Stimulated activated CD4-positive, alpha-beta T cell treated with anti-CD3 and anti-CD28 coated beads, Interleukin-4, amount 100 ng/mL, for 48 hours (primary cell): ENCODE measurements at places on chromosomes 4 and X.
A peak's percentile ranks its signal among the peaks of the same experiment; 100 is the strongest.

DNA sequence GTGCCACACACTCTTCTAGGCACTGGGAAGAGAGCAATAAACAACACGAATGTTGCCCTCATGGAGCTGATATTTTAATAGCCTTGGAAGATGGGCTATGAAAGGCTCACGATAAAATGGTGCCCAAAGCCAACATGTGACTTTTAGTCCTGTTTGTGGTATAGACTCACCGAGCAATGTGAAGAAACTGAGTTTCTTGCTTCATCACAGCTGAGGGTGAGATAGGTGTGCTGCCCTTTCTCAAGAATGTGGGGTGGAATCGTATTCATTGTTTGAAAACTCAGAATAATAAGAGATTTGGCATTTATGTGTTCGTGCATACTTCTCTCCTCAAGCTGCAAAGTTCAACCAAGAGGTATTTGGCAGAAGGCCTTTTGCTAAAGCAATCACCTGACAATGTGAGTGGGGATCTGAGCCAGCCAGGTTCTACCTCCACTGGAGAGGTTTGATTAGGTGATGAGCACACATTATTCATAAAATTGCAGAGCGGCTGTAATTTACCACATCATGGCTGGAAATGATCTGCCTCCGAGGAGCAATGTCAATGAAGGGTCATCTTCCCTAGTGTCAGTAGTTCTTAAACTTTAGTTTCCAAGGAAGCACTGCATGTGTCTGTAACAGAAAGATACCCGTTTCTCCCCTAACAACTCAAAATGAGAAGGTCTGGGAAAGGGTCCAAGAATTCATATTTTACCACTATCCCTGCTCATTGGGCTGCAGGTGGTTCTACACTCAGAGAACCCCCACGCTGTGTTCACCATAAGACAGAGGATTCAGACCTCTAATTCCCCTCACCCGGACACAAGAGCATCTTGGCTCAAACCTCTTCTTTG lies 41.9 kb upstream of the CBR4 start:
- DNase-seq, result no peak

GRCh38 chr4:673349-674091 lies 556 bp downstream of the ATP5ME start:
- DNase-seq, result no peak

DNA sequence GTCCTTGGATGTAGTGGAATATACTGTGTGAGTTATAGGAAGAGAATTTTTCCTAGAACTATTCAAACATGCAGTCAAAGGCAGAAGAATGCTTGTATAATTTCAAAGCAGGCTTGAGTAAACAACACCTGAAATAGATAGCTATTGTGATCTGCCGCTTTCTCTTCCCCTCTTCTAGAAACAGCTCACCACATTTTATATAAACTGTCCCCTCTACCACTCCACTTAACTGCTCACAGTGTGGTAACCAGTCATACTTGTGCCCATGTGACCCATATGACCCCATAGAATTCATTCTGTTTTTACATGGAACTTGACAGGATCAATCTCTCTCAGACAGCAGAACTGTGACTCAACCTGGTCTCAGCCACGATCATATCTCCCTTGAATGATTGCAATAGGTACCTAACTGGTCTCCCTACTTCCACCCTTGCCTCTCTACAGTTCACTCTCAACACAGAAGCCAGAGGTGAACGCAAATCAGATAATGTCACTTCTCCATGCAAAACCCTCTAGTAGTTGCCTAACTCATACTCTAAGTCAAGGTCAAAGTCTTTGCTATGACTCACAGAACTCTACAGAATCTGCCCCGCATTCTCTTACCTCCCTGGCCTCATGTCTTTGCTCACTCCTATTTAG lies 85.6 kb upstream of the EFHC2 start:
- no peak for DNase-seq

DNA sequence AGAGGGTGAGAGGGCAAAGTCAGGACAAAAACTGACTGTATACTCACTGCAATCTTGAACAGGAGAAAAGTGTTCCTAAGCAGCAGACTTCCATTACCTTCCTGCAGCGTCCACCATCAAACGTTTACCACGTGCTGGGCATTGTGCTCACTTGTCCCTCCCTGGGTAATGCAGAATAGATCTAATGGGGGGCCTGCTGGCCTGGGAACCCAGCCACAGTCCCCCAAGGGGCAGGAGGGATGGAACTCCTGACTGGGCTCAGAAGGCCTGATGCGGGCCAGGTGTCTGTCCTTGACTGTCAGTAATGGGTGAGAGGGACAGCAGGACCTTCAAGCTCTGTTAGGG lies 37.6 kb upstream of the FAM156A start:
- no peak for DNase-seq

DNA sequence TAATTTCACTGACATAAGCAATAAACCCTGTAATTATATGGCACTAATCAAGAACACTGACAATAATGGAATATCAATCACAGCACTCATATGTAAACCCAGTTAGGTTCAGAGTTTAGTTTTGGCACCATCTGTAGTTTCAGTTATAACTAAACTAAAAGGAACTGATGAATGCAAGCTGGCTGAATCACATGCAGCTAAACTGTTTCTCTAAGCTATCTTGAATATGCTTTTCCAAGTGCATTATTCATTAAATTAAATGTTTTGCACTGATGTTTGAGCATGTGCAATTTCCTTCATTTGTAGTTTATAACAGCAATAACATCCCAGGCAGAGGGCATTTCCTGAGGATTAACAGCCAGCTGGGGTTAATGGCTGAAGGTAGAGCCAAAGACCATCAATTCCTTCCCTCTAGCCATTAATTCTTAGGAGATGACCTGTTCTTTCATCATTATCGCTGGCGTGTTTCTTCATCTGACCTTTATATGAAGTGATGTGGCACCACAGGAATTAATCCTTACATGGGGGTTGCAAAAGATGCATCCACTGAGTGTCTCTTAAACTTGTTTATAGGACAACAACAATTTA lies 562.8 kb upstream of the IGFBP7 start:
- DNase-seq, result no peak

DNA sequence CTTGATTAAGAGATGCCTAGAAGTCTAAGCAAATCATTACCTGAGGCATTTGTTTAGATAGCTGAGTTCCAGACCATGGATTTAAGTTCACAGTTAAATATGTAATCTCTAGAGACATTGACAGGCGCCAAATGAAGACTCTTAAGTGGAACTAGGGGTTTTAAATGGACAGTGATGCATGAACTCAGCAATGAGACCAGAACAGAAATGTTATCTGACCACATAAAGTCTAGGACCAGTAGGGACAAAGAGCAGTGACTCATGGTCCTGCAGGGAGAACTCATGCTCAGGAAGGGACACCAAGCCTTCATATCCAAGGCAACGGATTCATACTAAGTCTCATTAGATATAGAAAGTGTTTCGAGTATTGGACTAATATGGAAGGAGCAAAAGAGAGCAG lies 152.3 kb downstream of the PPARGC1A start:
- no peak for DNase-seq

DNA sequence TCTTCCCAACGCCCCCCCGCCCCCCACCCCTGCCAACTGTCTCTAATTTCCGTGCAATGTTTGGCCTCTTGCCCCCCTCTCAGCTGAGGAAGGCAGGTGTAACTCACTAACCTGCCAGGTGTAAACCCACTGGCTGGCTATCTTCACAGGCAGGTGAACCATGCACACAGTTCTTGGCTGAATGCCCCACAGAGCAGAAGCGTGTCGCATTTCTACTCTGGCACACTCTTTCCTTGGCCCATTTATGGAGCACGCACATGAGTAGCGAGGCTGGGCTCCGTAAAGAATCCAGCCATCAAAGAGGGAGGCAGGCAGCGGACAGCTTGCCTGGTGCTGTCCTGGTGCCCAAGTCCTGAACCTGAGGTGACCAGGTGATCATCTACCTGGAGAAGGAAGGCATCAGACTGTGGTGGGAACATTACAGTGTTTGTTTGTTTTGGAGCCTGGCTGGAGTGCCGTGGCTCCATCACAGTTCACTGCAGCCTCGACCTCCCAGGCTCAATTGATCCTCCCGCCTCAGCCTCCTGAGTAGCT lies 39.2 kb upstream of the CRMP1 start:
- DNase-seq, result no peak

- DNase-seq, result peak; percentile 15
Observed at GRCh38 chr4:142656178-142656577, 189.9 kb downstream of the INPP4B start.

DNA sequence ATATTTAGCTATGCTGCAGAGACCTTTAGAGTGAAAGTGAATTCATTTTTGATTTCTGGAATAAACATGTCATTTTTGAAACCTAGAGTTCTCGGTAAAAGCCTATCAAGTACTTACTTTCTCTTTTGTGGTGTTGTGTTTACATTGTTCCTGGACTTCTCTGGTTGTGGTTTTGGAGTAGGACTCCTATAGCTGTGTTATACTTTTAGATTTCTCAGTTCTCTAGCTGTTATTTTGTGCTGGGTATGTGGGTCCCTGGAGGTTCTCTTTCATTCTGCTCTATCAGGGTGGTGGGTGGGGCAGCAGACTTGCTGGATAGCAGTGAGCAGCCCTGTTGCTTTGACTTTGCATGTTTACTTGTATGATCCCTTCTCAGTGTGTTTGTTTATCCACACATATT lies 25.6 kb upstream of the MSMO1 start:
- DNase-seq, result no peak

GRCh38 chr4:6329478-6330383 lies 60.1 kb downstream of the WFS1 start:
- no peak for DNase-seq

GRCh38 chr4:82779032-82779431 lies 19.6 kb downstream of the SCD5 start:
- DNase-seq, result no peak

GRCh38 chr4:143668930-143669552 lies 31.4 kb downstream of the FREM3 start:
- no peak for DNase-seq

- DNase-seq, result no peak
Observed at GRCh38 chr4:85603437-85604336, 128.7 kb downstream of the ARHGAP24 start.

DNA sequence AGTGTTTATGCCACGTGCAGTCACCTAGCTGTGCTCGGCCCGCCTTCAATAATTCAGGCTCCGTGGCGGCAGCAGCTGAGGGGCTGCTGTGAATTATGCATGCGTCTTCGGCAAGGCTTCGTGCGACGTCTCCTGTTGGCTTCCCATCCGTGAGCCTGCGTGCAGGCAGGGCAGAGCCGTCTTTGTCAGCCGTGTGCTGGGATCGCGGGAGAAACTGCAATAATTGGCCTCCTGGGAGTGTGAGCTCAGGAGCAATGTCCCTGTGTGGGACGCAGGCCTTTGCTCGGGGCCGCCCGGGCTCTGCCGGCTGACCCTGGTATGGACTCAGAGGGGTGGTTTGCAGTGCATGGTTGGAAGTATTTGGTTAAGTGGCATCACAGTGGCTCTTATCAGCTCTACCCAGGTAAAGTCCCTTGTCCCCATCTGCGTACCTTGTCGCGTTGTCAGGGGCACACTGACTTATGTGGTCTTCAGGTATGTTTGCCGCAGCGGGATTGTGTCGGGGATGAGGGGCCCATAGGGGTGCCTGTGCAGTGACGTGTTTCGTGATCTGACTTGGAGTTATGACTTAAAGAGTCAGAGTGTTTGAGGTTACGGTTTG lies 34.5 kb upstream of the HGFAC start:
- DNase-seq, result no peak

GRCh38 chrX:41529221-41529620 lies 82.1 kb downstream of the NYX start:
- DNase-seq, result no peak

GRCh38 chr4:76803522-76803921 lies 94.4 kb downstream of the SOWAHB start:
- no peak for DNase-seq

DNA sequence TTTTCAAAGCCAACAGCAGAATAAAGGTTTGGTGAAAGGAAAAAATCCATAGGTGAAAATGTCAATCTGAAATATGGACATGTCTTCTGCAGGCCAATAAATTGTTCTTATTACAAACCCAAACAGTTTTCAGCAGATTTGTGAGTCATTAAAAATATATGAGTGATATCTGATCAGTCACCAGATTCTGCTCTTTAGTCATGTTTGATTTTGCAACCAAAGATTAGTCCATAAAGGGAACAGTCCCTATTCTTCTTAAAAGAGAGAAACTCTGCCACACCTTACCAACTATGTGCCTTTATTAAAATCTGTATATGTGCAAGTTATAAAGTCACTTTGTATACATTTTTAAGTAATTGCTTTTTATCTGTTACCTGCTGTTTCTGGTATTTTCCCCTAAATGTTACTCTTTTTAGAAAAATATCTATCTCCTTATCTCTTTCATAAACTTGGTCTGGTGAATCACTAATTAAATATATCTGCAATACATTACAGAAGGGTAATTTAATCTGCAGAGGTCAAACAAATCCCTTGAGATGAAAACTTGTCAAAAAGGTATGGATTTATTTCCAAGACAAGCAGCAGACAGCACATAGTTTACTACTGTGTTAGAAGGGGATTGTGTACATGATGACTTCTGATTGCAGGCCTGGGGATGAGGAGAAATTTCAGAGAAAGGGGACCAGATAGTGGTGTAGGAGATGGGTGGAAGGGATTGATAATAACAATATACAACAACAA lies 322.9 kb upstream of the NWD2 start:
- no peak for DNase-seq

- DNase-seq, result no peak
Observed at GRCh38 chr4:164946810-164947209, 30.6 kb downstream of the TRIM61 start.

GRCh38 chr4:123891881-123892280 lies 495.3 kb downstream of the SPRY1 start:
- no peak for DNase-seq

DNA sequence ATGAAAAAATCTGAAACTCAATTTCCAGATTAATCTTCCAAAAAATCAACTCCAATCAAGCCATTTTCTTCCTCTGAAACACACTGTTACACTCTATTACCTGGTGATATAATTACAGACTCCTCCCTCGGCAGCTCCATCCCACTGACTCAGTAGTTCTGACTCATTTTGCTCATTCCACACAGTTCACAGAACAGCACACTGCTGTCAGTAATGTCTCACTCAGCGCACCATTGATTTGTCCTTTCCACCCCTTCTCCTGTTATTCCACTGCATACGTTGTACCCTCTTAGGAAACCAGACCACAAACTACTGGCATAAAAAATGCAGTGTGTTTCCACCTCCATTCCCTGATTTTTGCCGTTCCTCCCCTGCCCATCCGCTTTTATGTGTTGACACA lies 212.7 kb downstream of the SLIT2 start:
- DNase-seq, result no peak

DNA sequence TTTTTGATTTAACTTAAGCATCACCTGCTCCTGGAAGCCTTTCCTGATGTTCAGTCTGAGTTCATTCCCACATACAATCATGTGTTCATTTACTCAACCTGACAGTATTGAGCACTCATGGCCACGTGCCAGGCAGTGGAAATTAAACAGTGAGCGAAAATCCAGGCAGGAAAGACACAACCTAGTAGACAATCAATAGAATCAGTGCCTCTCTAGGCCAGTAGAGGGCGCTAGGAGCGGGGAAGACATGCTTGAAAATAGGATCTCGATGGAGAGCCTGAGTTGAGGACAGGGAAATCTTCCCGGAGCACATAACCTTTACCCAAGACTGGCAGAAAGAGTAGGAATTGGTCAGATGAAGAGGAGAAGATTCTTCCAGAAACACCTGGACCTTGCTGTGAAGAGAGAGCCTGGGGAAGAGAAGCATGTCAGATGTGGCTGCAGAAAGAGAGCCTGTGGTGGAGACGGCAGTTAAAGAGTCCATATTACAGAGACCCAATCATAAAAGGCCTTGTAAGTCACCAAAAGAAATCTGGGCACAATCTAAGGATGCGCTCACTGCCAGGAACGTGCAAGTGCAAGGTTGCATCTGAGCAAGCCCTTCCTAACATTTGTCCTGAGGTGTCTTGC lies 103.5 kb downstream of the LDB2 start:
- peak; percentile 31 for DNase-seq

GRCh38 chr4:55364691-55365344 lies 18.8 kb downstream of the SRD5A3 start:
- DNase-seq, result no peak
